ENCODE measurements at places on chromosomes 1 and 21.

DNA sequence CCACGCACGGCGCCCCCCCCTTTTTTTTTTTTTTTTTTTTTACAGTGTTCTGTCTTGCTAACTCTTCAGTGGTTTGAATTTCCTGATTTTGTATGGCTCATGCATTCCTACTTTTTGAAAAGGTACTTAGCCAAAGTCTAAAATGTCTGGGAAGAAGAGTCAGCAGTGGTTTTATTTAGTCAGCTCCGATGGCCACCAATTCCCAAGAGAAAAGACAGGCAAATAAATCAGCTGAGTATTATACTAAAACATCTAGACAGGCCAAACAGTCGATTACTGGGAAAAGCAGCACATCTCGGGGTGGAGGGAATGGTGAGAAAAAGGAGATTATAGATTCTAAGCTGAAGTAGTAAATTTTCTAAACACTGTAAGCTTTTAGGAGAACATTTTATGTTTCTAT, 192.5 kb upstream of the ZRANB2 start:
- no peak for DNase-seq

GRCh38 chr1:235098547-235098946, 30.1 kb downstream of the TOMM20 start:
- DNase-seq = no peak

DNA sequence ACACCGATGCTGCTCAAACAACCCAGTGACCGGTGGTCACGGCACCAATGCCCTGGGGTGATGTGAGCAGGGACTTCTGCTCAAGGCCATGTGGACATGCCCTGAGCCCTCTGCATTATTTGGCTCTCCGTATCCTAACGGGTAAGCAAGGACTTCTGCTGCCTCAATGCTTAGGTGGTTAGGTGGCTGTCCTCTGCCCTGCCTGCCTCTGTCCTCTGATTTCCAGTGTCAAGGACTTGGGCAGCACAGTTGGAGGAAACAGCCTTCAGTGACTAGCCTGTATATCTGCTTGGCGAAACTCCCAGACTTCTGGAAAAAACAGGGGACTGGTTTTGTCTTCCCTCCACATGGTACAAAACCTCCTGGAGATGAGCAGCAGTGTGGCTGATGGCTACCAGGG, 34.5 kb downstream of the DNAJC11 start:
- DNase-seq = no peak

DNA sequence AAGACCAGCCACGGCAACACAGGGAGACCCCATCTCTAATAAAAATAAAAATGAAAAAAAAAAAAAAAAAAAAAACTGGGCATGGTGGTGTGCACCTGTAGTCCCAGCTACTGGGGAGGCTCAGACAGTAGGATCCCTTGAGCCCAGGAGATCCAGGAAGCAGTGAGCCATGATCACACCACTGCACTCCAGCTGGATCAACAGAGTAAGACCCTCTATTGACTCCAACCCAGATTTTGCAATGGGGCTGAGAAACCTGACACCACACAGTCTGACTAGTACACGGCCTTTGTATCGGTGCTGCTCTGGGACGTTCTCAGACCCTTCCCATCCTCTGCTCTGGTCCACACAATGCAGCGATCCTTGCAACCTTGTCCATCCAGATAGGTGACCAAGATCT, 31.8 kb downstream of the SPATA21 start:
- DNase-seq = no peak

DNA sequence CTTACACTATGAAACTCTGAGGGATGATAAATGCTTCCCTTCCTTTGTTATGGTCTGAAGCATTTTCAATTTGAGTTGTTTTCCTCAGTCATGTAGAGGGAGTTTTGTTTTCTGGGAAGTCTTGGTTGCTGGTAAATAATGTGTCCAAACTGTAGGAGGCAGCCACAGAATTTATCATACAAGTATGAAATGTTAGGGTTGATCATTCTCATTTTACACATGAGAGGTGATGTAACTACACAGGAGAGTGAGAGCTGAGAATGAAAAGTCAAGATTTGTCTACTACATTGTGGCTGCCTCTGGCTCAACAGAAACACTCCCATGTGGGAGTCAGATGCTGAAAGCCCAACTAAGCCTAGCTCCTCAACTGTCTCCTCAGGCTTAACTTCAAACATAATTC, 182.5 kb upstream of the SGIP1 start:
- no peak for DNase-seq

GRCh38 chr1:156697481-156697880, 7.9 kb downstream of the CRABP2 start:
- no peak for DNase-seq

- no peak for DNase-seq
These were observed 33.1 kb upstream of the EXOSC10 start for GRCh38 chr1:11132563-11133293.

DNA sequence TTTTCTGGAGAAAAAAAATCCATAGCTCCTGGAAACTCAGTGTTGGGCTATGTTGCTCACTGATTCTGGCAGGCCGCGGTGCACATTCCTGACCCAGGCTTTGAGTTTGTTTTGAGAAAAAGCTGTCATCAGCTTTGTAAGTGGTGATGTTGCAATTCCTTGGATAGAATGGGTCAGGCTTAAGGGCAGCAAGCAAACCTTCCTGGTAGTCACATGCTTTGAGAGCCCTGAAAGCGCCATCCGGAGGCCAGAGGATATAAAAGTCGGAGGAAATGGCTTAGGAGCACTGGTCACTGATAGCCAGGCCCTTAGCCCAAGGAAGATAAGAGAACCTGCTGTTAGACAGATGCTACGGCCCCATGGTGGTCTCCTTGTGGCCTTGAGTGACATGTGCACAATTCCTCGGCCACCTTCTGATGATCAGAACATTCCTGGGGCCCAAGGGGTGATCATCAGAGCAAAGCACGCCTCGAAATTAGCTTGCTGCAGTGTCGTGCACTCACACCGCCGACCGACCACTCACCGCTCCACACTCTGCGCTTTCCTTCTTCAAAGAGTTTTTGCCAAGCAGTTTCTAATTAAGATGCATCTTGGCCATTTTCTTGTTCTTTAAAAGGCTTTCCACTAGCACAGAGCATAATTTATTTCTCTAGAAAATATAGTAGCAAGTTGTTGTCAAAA, 78.6 kb downstream of the MAN1C1 start:
- DNase-seq = no peak

DNA sequence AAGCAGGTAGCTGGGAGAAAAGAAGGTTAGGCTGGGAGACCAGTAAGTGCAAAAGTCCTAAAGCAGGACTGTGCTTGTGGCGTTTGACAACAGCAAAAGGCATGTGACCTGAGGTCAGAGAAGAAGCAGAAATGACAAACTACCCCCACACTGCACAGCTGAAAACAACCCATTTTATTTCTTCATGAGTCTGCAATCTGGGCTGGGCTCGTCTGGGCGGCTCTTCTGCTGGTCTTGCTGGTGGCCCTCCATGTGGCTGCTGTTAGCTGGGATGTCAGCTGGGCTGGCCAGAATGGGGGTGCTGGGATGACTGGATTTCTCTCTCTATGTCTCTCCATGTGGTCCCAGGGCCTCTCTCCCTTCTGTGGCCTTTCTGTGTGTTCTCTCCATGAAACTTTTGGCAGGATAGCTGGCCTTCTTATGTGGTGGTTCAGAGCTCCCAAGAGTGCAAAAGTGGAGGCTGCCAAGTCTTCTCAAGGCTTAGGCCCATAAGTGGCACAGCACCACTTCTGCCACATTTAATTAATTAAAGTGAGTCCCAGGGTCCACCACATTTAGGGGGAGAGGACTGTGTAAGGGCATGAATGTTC, 128.6 kb downstream of the RIPK4 start:
- DNase-seq = no peak

GRCh38 chr1:98399218-98399617, 262.3 kb upstream of the SNX7 start:
- no peak for DNase-seq

DNA sequence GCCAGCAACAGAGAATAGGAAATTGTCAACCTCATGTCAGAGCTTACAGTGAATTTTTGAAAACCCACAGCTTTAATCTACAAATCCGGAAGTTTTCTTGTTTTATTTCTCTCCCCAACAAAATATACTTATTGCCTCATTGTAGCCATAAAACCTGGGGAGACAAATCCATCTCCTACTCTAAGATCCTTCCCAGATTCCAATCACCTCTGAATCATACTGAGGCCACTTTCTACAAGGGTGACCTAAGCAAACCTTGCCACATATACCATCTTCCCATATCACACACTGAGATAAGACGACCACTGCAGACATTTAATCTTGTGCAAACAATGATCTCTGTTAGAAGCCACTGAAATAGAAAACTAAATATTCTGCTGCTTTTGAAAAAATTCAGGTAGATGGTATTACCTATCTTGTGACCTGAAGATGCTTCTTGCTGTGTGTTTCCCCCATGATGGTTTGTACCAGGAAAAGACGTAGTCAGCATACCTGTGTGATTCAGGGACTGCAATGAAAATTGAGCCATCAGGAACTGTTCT, 171.5 kb upstream of the DUSP10 start:
- no peak for DNase-seq

DNA sequence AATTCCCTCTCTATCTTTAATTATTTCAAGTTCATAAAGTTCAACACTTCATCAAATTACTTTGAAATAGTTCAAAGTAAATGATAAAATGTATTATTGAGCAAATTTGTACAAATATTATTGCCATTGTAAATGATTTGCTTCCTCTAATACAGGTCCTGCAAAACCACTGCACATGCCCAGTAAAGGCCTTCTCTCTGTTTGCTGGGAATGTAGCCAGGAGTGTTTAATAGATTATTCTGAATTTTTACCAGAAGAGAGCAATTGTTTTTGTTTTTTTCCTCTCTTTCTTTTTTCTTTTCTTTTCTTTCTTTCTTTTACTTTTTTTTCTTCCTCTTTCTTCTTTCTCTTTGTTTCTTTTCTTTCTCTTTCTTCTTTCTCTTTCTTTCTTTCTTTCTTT, 486.3 kb downstream of the PTBP2 start:
- DNase-seq = no peak

GRCh38 chr1:5571438-5571837, 420.8 kb downstream of the NPHP4 start:
- no peak for DNase-seq

GRCh38 chr1:60133848-60134247, 60.3 kb upstream of the C1orf87 start:
- DNase-seq = no peak

- no peak for DNase-seq
These were observed 93.9 kb upstream of the COG2 start for GRCh38 chr1:230548357-230548756.

GRCh38 chr1:170634293-170634692, 29.6 kb upstream of the PRRX1 start:
- DNase-seq = no peak

DNA sequence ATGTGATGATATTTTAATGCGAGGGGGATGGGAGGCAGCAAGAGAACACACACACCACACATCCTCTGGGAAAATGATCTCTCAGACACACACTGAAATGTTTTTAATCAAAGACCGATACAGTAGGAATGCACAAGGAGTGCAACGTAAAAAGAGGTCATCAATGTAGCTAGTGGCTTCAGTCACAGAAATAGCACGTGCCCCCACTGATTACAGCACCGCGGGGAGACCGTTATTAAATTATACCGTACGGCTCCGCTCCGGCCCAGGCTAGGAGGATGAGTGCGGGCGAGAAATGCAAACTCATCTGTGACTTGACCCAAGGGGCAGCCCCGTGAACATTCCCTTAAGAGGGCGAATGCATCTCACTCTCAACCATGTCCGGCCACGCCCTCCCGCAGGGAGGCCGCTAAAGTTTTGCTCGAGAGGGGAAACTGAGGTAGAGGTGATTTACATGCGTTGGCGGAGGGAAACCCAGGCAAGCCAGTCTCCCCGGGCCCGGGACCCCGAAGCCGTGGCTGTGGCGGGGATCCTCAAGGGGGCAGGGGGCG, 552 bp downstream of the UBR4 start:
- peak; percentile 13 for DNase-seq

DNA sequence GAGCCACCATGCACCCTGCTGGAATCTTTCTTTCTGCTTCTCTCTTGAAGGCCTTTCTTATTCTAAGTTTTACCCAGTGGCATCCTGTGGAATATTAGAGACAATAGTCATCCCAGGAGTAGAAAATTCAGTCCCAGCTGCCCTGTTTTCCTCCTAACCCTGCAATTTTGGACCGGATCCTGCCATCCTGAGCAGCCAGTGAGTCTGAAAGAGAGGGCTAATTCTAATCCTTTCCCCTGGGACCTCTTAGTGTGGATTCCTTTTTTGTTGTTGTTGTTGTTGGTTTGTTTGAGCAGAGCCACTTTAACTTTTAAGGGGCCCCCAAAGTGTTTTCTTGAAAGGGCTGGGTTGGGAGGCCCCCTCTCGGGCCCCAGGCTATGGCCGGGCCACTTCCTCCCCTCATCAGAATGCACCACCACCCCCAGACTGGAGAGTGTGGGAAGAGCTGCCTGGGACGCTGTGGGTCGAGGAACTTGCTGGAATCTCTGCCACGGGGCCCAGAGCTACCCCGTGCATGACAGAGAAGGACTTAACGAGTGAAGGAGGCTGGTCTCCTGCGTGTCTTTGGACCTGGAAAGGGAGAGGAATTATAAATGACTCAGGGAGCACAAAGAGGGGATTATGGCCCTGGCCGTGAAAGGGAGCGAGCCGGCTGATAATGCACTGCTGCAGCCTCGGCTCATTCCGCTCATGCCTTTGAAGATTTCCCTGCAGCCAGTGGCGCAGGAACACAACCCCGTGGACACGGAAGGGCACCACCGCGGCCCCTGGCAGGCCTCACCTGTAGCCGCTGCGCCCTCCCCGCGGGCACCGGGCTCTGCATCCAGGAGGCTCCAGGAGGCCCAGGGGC, 81.0 kb upstream of the AKT3 start:
- DNase-seq = no peak

DNA sequence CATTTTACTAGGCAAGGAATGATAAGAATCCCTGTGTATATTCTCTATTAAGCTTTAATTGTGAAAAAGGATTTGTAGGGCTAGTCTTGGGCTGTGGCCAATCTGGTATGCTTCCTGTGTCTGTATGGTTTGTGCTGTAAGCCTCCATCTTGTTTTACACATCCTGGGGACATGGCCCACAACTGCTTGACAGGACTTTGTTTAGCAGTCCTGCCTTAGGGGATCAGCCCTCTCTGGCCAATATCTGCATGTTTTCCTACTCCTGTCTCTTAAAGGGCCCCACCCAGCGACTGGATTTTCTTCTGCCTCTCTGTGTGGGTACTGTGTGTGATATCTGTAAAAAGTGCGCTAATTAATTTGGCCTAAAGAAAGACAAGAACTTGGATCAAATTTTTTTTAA, 813.2 kb downstream of the PLA2G4A start:
- no peak for DNase-seq

DNA sequence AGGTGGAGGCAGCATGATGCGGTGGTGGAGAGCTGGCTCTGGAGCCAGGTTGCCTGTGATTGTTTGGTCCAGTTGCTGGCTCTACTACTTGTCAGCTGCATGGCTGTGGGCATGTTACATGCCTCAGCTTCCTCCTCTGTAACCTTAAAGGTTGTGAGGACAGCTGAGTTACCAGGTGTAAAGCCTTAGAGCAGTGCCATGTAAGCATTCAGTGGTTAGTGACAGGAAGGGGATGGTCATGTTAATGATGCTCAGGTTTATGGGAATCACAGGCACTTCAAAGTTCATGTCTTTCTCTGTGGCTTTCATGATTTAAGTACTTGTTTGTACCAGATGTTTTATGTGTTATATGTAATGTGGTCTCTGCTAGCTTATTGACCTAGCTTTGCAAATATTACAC, 32.6 kb downstream of the PTGFRN start:
- no peak for DNase-seq

All from stimulated activated CD8-positive, alpha-beta memory T cell treated with anti-CD3 and anti-CD28 coated beads, Interleukin-7, amount 100 ng/mL, for 1 hour (primary cell).